Stimulated activated CD8-positive, alpha-beta memory T cell treated with anti-CD3 and anti-CD28 coated beads, Interleukin-15, amount 100 ng/mL, for 24 hours (primary cell): ENCODE measurements at places on chromosomes 2 and 18.

DNA sequence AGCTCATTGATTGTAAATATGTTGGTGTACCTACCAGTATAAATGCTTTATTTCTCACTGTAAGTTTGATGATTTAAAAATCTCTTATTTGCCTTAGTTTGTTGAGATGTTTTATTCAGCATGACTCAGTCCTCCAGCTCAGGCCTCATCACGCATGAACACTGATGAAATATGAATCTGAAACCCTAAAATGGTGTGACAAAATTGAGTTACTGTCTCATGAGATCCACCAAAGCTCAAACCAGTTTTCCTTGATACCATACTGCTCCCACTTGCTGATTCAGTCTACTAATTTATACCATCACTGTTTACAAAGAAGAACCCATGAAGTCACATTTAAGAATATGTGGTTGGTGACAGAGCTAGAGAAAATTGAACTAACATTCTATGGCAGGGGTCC is 524.9 kb downstream of the LRRTM4 start:
- no peak for DNase-seq

DNA sequence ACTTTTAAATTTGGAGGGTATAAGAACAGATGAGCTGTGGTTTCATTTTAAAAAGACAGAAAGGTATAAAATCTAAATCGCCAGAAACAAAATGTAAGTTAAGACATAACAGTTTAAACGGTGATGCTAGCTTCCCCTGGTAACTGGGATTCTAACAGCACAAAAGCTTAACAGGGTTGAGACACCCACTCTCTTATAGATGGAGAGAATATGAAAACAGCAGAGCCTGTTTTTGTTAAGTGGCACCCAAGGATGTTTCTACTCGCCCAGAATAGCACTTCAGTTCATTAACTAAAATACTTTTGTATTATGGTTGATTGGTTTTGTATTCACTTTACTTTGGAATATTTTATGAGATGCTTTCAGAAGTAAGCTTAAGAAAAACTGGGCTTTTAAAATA is 151.9 kb upstream of the RND3 start:
- DNase-seq = no peak

GRCh38 chr2:70607121-70607561 is 53.5 kb upstream of the TGFA start:
- no peak for DNase-seq

- DNase-seq = no peak
These were observed 15.9 kb downstream of the FBXO41 start for GRCh38 chr2:73268366-73268829.

- DNase-seq = no peak
These were observed 3.1 kb upstream of the MATN3 start for GRCh38 chr2:20015482-20016083.

- DNase-seq = no peak
These were observed 426.3 kb upstream of the ZEB2 start for GRCh38 chr2:144946263-144946662.

GRCh38 chr2:129721236-129721635 is 258.2 kb upstream of the RAB6C start:
- DNase-seq = no peak

- no peak for DNase-seq
These were observed 29.4 kb upstream of the WDR75 start for GRCh38 chr2:189411860-189412259.

- DNase-seq = no peak
These were observed 541.7 kb upstream of the MEX3C start for GRCh38 chr18:51739044-51739666.

- no peak for DNase-seq
These were observed 26.1 kb upstream of the STAT4 start for GRCh38 chr2:191176801-191177438.

- DNase-seq = no peak
These were observed 151.2 kb downstream of the PRPF40A start for GRCh38 chr2:152565884-152566727.

- DNase-seq = no peak
These were observed 1.7 kb upstream of the SLC40A1 start for GRCh38 chr2:189582140-189582808.
